ENCODE measurements at places on chromosomes 2 and 18.

- H3K4me1 ChIP-seq, result peaks cover 15% of the 10 kb centered on the region
- DNase-seq, result no peak
- H3K36me3 ChIP-seq, result no peaks in the 10 kb centered on the region
- no peak overlapping the region for H3K27ac ChIP-seq
- no peak overlapping the region for H3K4me3 ChIP-seq
- no peaks in the 10 kb centered on the region for H3K27me3 ChIP-seq
Observed at GRCh38 chr2:181231886-181232621, 225.1 kb upstream of the ITGA4 start.

DNA sequence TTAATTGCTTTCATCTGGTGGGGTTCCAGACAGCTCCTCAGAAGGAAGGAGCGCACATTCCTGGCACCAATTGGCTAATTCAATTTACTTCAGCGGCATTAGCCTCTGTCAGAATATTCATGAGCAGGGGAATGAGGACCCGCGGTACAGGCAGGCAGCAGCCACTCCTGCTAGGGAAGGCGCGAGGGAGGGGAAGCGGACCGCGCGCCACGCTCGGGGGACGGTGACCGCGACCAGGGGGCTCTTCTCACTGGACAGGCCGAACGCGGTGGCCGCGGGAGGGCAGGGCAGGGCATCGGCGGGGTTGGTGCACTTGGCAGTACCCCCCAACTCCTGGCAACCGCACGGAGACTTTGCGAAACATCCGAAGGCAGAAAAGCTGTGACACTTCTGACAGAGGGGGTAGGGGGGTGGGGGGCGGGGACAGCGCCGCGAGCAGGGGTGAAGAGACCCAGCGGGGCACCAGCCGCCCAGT lies at the start of gene CDH20:
Gene CDH20 (plus strand): TSS at position 160 of the 475 bp plus-strand sequence.
- H3K27ac ChIP-seq, result no peak within 1 kb of the TSS
- DNase-seq, result peak; percentile 53
- peaks cover 33% of the 10 kb centered on the region for H3K4me1 ChIP-seq
- peak within 1 kb of the TSS; percentile 89 for H3K4me3 ChIP-seq
- H3K36me3 ChIP-seq, result no peaks in the 10 kb centered on the region

- no peak for DNase-seq
- H3K27me3 ChIP-seq, result no peaks in the 10 kb centered on the region
- no peak overlapping the region for H3K27ac ChIP-seq
- no peak overlapping the region for H3K4me3 ChIP-seq
- H3K36me3 ChIP-seq, result peaks cover 41% of the 10 kb centered on the region
- peaks cover 4% of the 10 kb centered on the region for H3K4me1 ChIP-seq
Observed at GRCh38 chr2:135163306-135163705, 111.2 kb downstream of the RAB3GAP1 start.

- no peak overlapping the region for H3K4me3 ChIP-seq
- H3K4me1 ChIP-seq, result peaks cover 29% of the 10 kb centered on the region
- H3K36me3 ChIP-seq, result no peaks in the 10 kb centered on the region
Observed at GRCh38 chr2:183348492-183348891, 224.2 kb downstream of the NUP35 start.
